T-helper 2 cell (primary cell): ENCODE measurements at places on chromosomes 4 and X.

DNA sequence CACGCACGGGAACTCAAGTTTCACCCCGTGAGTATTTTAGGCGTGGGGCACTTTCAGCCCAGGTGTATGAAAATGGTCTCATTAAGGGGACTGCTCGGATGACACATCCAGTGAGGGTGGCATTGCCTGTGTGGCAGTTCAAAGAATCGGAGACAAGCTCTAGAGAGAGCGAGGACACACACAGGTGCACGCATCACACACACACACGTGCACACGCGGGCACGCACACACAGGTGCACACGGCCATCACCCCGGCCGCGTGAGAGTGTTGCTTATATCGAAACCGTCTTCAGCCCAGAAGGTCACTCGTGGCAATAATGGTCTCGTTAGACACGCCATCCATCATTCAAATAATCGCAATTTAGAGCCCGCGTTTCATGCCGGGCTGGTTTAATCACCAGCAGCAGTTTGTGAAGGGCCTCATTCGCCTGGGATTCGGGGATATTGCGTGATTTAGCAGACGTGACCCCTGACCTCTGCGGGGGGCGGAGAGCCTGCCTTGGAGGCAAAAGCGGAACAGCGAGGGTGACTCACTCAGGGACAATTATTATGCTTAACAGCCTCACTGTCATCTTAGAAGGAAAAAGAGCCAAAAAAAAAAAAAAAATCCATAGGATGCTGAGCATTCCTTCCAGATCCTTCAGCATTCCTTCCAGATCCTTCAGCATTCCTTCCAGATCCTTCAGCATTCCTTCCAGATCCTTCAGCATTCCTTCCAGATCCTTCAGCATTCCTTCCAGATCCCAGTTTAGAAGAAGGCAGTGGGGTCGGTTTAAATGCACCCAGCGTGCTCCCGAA lies 89.4 kb upstream of the PPP2R3B start:
- no peak for DNase-seq

GRCh38 chr4:21543514-21543913 lies 405.1 kb downstream of the KCNIP4 start:
- DNase-seq: no peak

- no peak for DNase-seq
These were observed 890.0 kb upstream of the FRG1 start for GRCh38 chr4:189050643-189051042.

GRCh38 chr4:172489861-172490260 lies 676.7 kb downstream of the GALNTL6 start:
- no peak for DNase-seq

GRCh38 chr4:95601356-95601755 lies 52.6 kb upstream of the UNC5C start:
- no peak for DNase-seq
